Activated CD4-positive, alpha-beta T cell treated with anti-CD3 and anti-CD28 coated beads, Interleukin-2, amount 10 ng/mL, durations not matched to agents 24 days and 14 days (primary cell): ENCODE measurements at places on chromosomes 5 and 9. TPM values are rescaled to one million over a fixed set of nuclear protein-coding genes. Genes with fewer than 3 reads are reported as not detected.

DNA sequence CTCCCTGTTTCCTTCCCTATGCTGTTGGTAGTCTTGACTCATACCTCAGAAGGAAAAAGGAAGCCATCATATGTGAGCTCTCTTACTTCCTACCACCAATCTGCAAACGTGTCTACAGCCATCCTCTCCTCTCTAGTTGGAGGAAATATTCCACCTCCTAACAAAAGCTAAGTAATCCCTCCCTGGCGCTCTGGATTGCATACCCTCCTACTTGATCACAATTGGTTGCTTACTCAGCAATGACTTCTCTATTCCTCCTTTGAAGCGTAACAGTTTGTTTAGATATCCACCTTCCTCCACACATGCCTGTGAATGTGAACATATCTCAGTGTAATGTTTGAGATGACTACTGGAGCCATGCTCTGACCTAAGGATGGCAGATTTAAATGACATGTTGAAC is 18.2 kb downstream of the RUSC2 start:
- no peak for DNase-seq

- DNase-seq = no peak
These were observed 5.0 kb upstream of the C9 start for GRCh38 chr5:39369123-39369815.

DNA sequence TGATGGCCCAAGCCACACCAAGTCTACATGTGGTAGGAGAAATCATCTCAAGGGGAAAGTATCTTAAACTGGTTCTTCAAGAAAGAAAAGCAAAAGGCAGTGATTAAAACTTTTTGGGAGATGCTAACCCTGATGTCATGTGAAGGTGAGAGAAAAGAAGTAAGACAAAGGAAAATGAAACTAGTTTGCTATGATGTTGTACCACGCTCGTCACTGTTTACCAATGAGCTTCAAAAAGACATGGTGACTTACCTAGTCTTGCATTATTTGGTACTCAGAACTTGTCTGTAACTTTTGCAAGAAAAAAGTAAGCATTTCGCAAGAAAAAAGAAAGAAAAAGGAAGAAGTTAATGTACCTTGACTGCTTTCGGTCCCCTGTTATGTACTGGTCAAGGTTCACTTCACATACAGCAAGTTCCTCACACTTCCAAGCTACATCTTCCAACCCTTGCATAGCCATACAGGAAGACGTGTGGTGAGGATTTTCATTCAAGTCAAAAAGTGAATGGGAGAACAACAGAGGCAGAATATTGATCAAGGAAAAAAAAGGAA is 739.3 kb downstream of the NR2F1-AS1 start:
- DNase-seq = no peak

DNA sequence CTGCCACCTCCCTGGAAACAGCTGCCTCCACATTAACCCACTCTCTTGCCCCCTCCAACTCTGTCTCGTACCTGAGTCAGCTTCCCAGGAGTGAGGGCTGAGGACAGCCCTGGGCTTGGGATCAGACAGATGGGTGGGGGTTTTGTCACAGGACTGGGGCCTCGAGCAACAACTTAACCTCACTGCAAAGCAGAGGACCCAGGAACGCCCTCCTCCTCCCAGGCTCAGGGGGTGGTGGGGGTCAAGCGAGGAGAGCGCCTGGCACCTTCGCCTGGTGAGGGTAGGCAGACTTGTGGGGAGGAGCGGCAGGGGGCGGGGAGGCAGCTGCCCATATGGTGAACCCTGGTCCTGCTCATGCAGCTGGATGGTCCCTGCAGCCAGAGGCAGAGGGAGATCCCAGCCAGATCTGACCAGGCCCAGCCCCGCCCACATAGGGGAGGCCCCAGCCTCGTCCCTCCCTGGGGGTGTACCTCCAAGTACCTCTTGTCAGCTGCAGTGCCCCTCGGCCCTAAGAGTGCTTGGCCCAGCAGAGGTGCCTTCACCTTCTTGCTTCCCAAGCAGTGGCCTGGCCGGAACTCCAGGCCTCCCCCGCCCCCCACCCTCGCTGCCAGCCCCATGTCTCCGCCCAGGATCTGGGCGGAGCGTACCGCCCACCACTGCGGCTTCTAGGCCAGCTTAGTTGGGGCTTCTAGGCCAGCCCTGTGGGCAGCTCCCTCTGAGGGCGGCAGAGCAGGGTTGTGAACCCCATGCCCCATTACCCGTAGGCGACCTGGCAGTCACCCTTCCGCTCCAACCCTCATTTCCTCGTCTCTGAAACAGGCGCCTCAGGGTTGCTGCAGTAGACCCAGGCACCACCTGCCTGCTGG is at the start of gene SARDH:
Gene SARDH, minus strand, starts transcription at position 579 of the 866 bp plus-strand sequence. CDS start 4,179 bp downstream, outside the sequence.
- DNase-seq = peak; percentile 77

GRCh38 chr9:134826336-134827285 is 54.0 kb upstream of the FCN2 start:
- DNase-seq = no peak

DNA sequence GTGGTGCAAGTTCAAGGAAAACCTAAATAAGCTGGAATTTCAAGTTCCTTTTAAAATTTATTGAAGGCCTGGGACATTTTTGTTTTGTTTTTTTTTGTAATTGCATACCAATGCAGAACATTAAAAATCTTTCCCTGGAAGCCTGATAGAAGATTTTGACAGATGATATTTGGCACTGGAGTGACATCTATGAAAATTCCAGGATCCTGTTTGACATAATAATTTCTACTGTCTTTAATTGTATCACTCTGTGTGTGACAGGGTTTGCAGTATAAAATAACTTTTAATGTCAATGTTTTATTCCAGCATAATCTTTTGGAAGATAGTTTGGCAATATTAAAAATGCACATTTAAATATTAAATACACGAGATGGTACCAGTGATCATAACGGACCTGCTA is 514.2 kb upstream of the ACO1 start:
- no peak for DNase-seq

DNA sequence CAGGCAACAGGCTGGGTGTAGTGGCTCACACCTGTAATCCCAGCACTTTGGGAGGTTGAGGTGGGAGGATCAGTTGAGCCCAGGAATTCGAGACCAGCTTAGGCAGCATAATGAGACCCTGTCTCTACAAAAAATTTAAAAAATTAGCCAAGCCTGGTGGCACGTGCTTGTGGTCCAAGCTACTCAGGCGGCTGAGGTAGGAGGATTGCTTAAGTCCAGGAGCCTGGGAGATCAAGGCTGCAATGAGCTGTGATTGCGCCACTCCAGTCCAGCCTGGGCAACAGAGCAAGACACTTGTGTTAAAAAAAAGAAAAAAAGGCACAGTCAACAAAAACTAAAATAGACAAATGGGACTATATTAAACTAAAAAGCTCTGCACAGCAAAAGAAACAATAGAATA is 29.3 kb downstream of the ATP6V0E1 start:
- no peak for DNase-seq

Gene IARS1
- 226 and 234 TPM in 2 replicates for total RNA-seq

DNA sequence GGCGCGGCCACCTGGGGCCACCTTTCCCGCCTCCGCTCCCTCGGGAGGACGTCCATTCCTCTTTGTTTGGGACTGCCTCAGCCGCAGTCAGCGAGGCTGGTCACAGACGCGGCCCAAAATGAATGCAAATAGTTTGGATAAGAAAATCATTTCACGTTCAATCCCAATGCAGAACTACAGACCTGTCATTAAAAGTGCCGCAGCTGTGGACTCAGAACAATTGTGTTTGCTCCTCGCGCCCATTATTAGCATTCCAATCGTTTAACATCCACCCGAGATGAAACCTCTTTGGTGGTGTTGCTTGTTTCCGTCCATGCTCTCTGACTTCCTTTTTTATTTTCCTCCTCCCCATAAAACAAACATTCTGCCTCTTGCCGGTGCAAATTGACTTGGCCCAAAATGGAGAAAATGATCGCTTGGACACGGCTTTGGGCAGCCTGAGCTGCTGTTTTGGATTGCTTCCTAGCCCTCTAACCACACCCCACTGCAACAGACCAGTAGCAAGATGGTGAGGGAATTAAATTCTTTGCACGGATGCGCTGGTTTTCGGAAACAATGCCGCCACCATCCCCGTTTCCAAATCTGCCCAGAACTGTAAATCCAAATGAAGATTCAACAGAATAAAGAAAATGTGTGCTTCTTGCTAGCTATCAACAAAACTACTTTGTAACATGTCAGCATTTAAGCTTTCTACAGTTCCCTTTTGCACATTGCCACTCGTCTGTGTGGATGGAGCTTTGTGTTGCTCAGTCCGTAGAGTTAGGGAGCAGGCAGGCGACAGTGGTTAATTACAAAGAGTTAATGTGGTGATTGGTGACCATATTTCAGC is 784 bp downstream of the NLN start:
- peak; percentile 65 for DNase-seq

Gene RNF208
- total RNA-seq = 12.8 and 15.2 TPM in 2 replicates

DNA sequence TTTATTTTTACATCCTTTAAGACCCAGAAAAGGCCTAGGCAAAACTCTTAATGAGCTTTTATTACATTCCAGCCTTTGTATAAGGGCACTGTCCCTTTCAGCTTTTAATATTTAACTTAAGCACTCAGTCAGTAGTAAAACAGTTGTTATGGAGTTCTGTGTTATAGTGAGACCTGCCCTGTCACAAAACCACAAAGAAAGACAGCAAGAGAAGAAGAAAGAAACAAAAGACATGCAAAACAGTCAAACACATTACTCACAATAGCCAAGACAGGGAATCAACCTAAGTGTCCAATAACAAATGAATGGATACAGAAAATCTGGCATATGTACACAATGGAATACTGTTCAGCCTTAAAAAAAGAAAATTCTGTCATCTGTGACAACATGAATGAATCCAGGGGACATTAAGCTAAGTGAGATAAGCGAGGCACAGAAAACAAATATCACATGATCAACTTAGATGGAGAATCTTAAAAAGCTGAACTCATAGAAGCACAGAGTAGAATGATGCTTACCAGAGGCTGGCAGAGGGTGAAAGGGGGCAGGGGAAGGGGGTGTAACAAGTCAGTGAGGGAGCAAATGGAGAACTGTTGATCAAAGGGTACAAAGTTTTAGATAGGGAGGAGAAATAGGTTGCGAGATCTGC is 63.8 kb upstream of the CCNG1 start:
- DNase-seq = no peak

DNA sequence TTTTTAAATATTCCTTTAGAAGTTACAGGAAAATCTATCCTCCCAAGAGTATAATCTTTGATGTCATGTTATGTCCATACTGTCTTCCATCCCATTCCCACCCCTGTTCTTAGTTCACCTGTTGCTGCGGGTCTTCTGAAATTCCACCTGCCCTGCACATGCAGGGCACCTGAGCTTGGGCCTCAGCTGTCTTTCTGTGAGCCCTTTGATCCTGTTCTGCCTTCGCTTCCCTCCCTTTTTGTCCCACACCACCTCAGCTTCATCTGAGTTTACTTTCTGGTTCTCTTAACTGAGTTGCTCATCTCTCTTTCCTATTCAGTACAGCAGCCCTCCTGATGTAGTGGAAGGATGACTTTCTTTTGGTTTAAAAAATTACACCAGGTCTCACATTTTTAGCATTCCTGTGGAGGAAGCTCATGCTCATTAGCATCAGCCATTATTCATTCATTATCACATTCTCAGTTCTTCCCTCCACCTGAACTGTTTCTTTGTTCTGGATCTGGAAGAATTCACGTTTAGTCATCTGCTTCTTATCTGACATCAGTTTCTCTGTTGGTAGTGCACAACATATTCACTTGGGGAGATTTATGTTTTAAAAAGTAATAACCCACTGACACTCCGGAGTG is 211.0 kb downstream of the ADCY2 start:
- no peak for DNase-seq

DNA sequence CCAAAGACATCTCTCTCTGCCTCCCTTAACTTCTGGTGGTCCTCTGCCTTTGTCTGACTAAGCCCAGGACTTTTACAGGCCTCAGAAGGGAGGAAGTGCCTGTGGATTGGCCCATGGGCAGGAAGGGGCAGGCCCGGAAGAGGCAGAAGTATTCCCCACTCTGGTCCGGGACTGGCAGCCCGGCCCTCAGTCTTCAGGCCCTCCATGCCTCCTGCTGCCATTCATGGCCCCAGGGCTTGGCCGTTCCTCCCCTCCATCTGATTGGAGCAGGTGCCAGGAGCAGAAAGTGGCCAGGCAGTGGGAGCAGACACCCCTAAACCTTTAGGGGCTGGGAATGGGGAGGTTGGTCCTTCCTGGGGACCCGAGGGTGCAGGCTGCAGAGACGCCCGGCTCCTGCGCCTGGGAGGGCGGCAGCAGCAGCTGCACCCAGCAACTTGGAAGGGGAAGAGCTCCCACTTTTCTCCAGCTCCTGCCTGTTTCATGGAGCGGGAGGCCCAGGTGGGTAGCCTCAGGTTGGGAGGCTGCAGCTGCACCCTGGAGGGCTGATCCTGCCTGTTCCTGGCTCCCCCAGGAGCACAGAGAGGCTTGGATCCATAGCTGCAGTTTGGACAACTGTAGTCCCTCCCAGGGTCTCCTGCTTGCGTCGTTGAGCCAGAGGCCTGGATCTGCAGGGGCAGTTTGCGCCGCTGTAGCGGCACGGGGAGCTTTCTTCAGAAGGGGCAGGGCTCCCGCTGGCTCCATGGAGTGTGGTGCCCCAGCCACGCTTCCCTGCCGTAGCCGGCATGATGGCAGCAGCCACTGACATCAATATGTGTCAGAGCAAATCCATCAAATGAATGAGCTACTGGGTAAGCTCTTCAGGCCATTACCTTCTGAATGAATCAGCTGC is 661.5 kb upstream of the NUDT12 start:
- no peak for DNase-seq

GRCh38 chr5:140560227-140560626 is 3.0 kb upstream of the SRA1 start:
- DNase-seq = no peak

Gene C9orf50
- not detected in 2 replicates for total RNA-seq

Gene DHX29
- 18.0 and 18.2 TPM in 2 replicates for total RNA-seq

Gene EMB
- 56.3 and 60.3 TPM in 2 replicates for total RNA-seq

Gene GLRX
- 13.5 and 17.3 TPM in 2 replicates for total RNA-seq

Gene RLN2
- 0.30 and 1.5 TPM in 2 replicates for total RNA-seq

DNA sequence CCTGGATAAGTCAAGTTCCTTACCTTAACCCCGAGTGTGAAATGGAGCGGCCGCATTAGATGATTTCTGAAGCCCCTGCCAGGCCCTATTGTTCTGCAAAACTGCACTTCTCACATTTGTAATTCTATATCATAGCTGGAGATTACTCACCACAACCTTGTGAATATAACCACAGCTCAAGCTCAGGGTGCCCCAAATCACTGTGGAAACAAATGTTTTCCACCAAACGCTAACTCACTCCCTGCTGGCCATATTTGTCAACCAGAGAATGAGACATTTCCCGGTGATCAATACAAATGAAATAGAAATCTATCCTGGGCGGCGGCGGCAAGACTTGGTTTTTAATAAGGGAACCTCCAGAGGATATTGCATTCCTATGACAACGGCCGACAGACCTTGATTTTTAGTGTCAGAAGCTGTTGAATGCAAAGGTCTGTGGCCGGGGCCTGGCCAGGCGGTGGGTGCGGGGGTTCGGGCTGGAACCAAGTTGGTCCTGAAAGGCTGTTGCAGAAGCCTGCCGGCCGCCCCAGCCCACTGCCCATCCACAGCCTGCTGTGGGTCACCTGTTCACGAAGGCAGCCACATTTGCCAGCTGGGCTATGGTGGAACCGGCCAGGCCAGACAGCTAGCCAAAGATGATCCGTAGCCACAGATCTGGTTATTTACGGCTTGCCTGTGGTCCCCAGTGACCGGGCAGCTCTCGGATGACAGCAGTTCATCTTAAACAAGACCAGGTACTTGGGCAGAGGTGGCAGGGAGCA is 93.9 kb upstream of the LMX1B start:
- DNase-seq = no peak
